ENCODE measurements at places on chromosomes 4 and X. TPM values are rescaled to one million over a fixed set of nuclear protein-coding genes. Genes with fewer than 3 reads are reported as not detected.

RAB39B gene
- total RNA-seq: 12.5 TPM

CFAP99 gene
- not detected for total RNA-seq

CXCL6 gene
- total RNA-seq: not detected

SLC6A8 gene
- total RNA-seq: 0.80 TPM

CLGN gene
- 0.15 TPM for total RNA-seq

CEP135 gene
- 13.0 TPM for total RNA-seq

TCP11X2 gene
- total RNA-seq: not detected

FGF13 gene
- not detected for total RNA-seq

TXK gene
- 6.4 TPM for total RNA-seq

DCAF12L2 gene
- total RNA-seq: not detected

ENAM gene
- total RNA-seq: not detected

RS1 gene
- total RNA-seq: not detected

TMEM47 gene
- not detected for total RNA-seq

KLHL5 gene
- 13.1 TPM for total RNA-seq

DEFB131A gene
- total RNA-seq: not detected

BEX5 gene
- 2.8 TPM for total RNA-seq

NXF2B gene
- not detected for total RNA-seq

BST1 gene
- 0.44 TPM for total RNA-seq

FRMD7 gene
- not detected for total RNA-seq

STPG2 gene
- total RNA-seq: not detected

PCDH18 gene
- total RNA-seq: not detected

CENPVL1 gene
- total RNA-seq: not detected

CT45A2 gene
- total RNA-seq: not detected

CFAP299 gene
- not detected for total RNA-seq

CLTRN gene
- 0.42 TPM for total RNA-seq

CXorf49 gene
- not detected for total RNA-seq

NCAPG gene
- total RNA-seq: 55.6 TPM

GPR82 gene
- 0.40 TPM for total RNA-seq

TMEM156 gene
- 9.3 TPM for total RNA-seq

DMRTC1B gene
- total RNA-seq: not detected

AWAT2 gene
- total RNA-seq: not detected

GABRQ gene
- total RNA-seq: not detected

F8A3 gene
- total RNA-seq: 10.4 TPM

CXCL10 gene
- total RNA-seq: 0.15 TPM
